ENCODE measurements at places on chromosomes 4 and X.

GRCh38 chr4:35125995-35126712, 1118.2 kb downstream of the ARAP2 start:
- no peak overlapping the region for H3K27ac ChIP-seq
- H3K4me3 ChIP-seq, result no peak overlapping the region
- H3K36me3 ChIP-seq, result no peaks in the 10 kb centered on the region
- no peaks in the 10 kb centered on the region for H3K4me1 ChIP-seq

DNA sequence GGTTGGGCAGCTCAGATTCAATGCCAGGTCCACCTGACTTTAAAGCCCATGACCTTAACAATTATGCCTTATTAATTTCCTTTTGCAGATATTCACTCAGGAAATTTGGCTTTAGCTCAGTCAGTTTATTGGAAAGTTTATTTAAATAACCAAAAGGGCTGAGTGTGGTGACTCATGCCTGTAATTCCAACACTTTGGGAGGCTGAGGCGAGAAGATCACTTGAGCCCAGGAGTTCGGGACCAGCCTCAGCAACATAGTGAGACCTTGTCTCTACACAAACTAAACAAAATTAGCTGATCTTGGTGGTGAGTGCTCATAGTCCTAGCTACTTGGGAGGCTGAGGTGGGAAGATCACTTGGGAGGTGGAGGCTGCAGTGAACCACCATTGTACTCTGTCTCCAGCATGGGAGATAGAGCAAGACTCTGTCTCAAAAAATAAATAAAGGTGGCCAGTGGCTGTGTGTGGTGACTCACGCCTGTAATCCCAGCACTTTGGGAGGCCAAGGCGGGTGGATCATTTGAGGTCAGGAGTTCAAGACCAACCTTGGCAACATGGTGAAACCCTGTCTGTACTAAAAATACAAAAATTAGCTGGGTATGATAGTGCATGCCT, 43.3 kb downstream of the RHOH start:
- H3K27me3 ChIP-seq, result no peaks in the 10 kb centered on the region
- peaks cover 67% of the 10 kb centered on the region for H3K36me3 ChIP-seq

- H3K36me3 ChIP-seq, result no peaks in the 10 kb centered on the region
- no peaks in the 10 kb centered on the region for H3K27me3 ChIP-seq
- no peak overlapping the region for H3K4me3 ChIP-seq
- peaks cover 7% of the 10 kb centered on the region for H3K4me1 ChIP-seq
- H3K27ac ChIP-seq, result no peak overlapping the region
- no peak for DNase-seq
These were observed 67.9 kb downstream of the KLHL8 start for GRCh38 chr4:87152310-87153041.

- no peak overlapping the region for H3K4me3 ChIP-seq
- no peak overlapping the region for H3K27ac ChIP-seq
- DNase-seq, result no peak
These were observed 215.0 kb upstream of the GIMD1 start for GRCh38 chr4:106583567-106583966.

GRCh38 chrX:65686236-65686635, 18.8 kb downstream of the MSN start:
- peak overlapping the region; percentile 91 for H3K27ac ChIP-seq
- H3K36me3 ChIP-seq, result peaks cover 33% of the 10 kb centered on the region
- no peak for DNase-seq
- H3K4me1 ChIP-seq, result peaks cover 80% of the 10 kb centered on the region
- H3K4me3 ChIP-seq, result no peak overlapping the region

DNA sequence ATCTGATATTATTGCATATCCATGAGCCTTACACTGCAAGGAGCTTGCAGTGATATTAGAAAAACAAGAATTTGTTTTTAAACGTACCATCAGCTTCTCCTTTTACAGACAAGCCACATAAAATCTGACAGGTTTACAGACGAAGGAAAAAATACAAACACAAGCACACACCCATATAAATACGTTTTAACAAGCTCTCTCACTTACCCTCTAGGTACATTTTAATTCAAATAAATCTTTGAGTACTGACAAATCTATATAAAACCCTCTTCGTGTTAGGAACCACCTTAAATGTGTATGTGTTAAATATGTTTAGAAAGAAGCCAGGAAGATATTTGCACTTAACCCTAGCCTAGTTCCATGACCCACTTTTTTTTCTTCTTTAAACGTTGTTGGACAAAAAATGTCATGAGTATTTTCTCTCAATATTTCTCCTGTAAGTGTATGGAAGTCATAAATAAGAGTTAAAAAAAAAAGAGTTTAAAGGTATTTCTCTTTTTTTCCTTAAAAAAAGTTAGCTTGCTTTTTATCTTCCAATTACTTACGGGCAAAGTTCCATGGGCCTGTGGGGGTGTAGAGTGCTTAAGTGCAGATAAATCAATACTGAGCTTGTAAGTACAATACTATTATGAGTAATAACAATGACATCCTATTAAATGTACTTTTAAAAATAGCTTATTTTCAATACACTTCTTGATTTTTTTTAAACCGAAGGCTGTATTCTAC, 1.5 kb downstream of the ARAP2 start:
- no peak for DNase-seq
- H3K4me1 ChIP-seq, result peaks cover 58% of the 10 kb centered on the region
- H3K27me3 ChIP-seq, result peaks cover 5% of the 10 kb centered on the region
- H3K36me3 ChIP-seq, result peaks cover 40% of the 10 kb centered on the region

DNA sequence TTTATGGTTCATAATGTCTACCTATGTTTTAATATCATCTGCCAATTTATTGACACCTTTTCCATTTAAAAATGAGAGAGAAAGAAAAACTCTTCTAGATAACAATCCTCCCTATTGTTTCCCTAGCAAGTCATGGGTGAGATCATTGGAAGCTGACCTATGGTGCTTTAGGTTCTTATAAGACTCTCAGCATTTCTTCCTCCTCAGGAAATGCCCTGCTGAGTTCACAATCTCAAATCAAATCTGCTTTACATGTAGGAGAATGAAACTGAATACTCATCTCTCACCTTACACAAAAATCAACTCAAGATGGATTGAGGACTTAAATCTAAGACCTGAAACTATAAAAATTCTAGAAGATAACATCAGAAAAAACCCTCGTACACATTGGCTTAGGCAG, 267.4 kb downstream of the RAPGEF2 start:
- no peak for DNase-seq
- no peaks in the 10 kb centered on the region for H3K36me3 ChIP-seq
- H3K27ac ChIP-seq, result no peak overlapping the region
- H3K27me3 ChIP-seq, result peaks cover 11% of the 10 kb centered on the region

DNA sequence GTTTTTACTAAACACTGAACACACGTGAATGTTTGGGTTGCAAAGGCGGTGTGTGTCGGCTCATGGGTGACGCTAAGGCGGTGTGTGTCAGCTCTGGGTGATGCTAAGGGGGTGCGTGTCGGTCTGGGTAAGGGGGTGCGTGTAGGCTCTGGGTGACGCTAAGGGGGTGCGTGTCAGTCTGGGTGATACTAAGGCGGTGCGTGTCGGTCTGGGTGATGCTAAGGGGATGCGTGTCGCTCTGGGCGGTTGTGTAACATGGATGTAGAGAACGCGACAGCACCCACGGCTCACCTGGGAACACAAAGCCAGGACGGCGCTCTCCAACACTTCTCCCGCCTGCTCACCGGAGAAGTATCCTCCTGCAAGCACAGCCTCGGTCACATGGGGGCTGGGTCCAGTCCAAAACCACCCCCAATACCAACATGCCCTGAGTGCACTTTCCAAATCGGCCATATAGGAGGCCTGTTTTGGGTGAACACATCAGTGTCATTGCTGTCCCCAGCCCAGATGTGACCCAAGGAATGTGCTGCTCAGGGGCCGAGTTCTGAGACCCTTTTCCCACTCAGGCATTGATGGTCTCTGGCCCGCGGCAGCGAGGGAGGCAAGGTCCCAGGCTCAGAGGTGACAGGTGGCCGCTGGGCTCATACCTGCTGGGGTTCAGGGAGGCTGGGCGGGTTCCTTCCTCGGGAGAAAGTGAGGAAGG, 67.1 kb downstream of the ACOX3 start:
- no peak overlapping the region for H3K27ac ChIP-seq
- no peak overlapping the region for H3K4me3 ChIP-seq
- DNase-seq, result no peak
- H3K4me1 ChIP-seq, result no peaks in the 10 kb centered on the region

GRCh38 chrX:45758738-45759397, 558.2 kb upstream of the DIPK2B start:
- H3K4me3 ChIP-seq, result peak overlapping the region; percentile 77
- peak overlapping the region; percentile 96 for H3K27ac ChIP-seq
- DNase-seq, result peak; percentile 36
- H3K27me3 ChIP-seq, result no peaks in the 10 kb centered on the region
- peaks cover 76% of the 10 kb centered on the region for H3K4me1 ChIP-seq

DNA sequence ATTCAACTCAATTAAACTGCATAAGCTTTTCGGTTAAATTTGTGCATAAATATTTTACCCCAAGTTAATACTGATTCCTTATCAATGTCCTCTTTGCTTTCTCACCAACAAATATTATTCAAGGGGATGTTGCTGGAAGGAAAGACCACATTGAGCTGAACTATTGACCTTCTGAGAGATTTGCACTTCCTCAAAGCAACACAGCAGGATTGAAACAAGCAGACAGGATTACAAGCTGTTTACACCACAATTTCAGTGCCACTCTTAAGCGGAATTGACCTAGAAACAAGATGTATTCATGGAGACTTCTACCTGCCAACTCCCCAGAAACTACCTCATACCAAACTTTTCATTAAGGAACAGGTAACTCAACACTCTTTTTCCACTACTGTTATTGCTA, 96.5 kb upstream of the DUSP21 start:
- H3K36me3 ChIP-seq, result no peaks in the 10 kb centered on the region
- H3K27me3 ChIP-seq, result peaks cover 3% of the 10 kb centered on the region
- no peak overlapping the region for H3K4me3 ChIP-seq
- H3K27ac ChIP-seq, result no peak overlapping the region
- H3K4me1 ChIP-seq, result no peaks in the 10 kb centered on the region

DNA sequence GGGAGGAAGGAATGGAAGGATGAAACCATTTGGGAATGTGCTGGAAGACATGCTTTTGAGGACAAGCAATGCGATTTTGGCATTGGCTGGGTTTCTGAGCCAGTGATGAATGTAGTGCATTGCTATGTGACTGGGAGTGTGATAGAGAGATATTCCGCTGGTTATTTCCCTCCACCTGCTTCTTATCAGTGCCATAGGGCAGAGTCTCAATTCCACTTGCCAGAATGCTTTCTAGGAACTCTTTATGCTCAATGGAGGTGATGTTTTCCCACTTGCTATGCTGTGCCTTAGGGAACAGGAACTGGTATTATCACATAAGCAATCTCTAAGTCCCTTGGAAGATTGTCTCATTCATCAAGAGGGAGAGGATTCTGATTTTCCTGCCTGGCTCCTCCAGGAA, 28.0 kb downstream of the TBL1X start:
- no peak for DNase-seq
- H3K27ac ChIP-seq, result no peak overlapping the region
- peaks cover 9% of the 10 kb centered on the region for H3K36me3 ChIP-seq
- H3K4me3 ChIP-seq, result no peak overlapping the region
- peaks cover 6% of the 10 kb centered on the region for H3K4me1 ChIP-seq

DNA sequence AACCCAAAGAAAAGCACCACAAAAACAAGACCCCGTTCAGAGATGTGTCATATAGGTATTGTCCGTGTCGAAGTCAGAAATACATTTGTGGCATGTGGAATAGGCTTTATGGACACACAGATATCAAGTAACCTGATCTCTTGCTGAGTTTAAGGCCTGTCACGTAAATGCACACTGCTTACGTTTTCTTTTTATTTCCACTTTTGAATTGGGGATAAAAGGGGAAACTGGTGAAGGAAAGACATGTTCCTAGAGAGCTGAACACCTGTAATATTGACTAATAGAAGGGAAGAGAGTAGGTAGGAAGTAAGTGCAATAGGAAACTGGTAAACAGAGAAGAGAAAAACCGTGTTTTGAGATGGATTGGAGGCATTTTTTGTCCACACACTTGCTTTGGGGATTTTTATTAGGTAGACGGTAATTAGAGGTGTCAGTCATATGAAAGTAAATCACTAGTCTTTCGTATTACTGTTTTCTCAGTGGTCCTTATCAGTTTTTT, 24.9 kb downstream of the TMEM131L start:
- H3K4me3 ChIP-seq, result peak overlapping the region; percentile 44
- DNase-seq, result no peak
- H3K4me1 ChIP-seq, result peaks cover 80% of the 10 kb centered on the region
- H3K27ac ChIP-seq, result peak overlapping the region; percentile 32
- peaks cover 21% of the 10 kb centered on the region for H3K36me3 ChIP-seq

DNA sequence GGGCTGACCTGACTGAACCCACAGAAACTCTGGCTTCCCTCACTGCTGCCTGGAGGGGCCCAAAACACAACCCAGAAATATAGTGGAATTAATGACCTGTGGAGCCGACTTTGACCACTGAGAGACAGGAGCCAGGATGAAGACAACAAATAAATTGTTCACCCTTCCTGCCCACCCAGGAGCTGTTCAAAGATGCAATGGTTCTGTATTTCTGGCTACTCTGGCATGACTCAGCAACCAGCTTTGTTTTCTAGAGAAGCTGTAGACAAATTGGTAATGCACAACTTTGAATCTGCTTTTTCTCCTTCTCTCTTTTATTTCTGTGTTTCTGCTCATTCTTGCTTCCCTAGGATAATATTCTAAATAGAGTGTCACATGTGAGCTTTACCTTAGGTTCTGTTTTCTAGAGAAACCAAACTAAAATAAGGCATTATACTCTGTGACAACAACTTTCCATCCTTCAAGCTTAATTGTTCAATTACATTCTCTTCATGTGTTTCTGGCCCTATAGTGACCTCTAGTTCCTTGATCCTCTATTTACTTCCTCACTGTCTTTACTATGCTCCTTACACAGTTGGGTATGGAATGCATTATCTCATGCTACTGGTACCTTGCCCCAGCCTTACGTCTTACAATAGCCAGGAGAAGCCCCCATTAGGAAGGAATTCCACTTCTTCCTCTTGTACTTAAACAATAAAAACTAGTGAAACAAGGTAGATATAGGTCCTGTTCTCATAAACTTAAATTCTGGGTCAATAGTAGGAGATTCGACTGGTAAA, 6.5 kb upstream of the PRKG2 start:
- H3K4me1 ChIP-seq, result no peaks in the 10 kb centered on the region
- no peak overlapping the region for H3K27ac ChIP-seq
- DNase-seq, result no peak

- H3K4me3 ChIP-seq, result no peak overlapping the region
- no peaks in the 10 kb centered on the region for H3K27me3 ChIP-seq
- H3K4me1 ChIP-seq, result no peaks in the 10 kb centered on the region
- H3K36me3 ChIP-seq, result no peaks in the 10 kb centered on the region
These were observed 80.4 kb downstream of the EPHA5 start for GRCh38 chr4:65589921-65590320.

DNA sequence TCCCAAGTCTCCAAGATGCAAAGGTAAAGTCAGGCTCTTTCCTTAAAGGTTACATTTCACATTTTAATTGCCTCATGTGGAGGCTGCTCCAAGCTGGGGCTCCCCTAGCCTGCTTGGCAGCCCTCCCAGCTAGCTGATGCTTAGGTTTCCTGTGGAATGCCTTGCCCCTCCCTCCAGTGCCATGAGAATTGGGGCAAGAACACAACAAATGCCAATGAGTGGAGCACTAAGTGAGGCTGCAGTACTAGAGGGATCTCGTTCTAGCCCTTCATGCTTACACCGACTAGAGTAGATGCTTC, 597.7 kb downstream of the MID1IP1 start:
- no peak for DNase-seq
- no peak overlapping the region for H3K4me3 ChIP-seq

- no peaks in the 10 kb centered on the region for H3K36me3 ChIP-seq
- no peak overlapping the region for H3K27ac ChIP-seq
- no peaks in the 10 kb centered on the region for H3K27me3 ChIP-seq
These were observed 670.3 kb downstream of the IL1RAPL1 start for GRCh38 chrX:29257521-29257920.
